ENCODE measurements at places on chromosomes 3 and 15.

GRCh38 chr15:47742334-47742733 is 25.0 kb downstream of the SEMA6D start:
- DNase-seq = no peak

DNA sequence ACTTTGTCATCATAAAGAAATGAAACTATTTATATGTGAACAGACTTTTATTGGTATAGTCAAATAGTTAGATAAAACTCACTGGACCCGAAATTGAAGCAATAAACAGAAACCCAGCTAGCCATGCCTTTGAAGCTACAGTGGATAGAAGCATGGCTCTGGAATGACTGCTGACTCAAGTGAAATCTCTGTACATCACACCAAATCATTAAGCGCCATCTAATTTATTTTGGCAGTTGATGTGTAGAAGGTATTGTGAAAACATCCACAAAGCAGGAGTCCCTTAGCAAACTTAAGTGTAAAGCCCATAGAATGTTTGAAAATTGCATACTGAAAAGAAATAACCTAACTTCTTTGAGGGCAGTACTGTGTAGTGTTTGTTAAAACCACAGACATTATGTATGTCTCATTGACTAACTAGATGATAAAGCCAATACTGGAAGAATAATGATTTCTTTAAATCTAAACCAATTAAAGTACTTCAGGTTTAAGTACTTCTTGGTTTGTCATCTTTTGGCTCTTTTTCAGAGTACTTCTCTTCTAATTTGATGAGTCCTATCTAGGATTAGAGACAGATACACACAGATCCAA is 42.8 kb upstream of the FBXL22 start:
- no peak for DNase-seq

DNA sequence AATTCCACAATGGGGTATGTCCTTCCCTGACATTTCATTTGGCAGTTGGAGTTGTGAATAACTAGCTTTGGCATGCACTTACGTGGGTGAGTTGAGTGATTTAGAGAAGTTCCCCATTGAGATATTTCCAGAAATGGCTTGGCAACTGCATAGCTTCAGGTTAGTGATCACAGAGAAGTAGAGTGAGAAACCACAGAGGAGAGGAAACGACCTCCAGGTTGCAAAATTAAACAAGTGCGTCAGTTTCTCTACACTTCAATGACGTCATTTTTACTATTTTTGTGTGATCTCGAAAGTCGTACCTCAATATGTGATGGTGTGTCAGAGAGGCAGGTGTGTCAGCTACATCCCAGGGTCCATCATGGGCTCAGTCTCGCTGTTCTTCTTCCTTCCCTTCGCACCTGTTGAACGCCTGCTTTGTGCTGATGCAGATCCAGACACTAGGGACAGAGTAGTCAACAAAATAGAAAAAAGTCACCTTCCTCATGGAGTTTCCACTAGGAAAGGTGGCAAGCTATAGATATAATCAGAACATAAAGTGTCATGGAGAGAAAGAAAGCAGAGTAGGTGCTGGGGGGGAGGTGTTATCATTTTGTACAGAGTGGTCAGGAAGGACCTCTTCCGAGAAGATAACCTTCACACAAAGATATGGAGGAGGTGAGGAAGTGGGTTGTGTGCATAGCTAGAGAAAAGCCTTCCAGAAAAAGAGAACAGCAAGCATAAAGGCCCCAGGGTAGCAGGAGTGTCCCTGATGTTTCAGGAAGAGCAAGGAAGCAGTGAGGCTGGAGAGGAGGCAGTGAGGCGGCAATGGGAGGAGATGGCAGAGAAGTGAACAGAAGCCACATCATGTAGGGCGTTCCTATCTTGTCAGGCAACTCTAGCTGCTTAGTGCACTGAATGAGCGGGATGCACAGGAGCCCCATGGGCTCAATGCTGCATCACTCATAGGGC is 75.6 kb downstream of the MCTP2 start:
- DNase-seq = no peak

- DNase-seq = no peak
Observed at GRCh38 chr3:31185062-31185357, 290.5 kb upstream of the GADL1 start.

DNA sequence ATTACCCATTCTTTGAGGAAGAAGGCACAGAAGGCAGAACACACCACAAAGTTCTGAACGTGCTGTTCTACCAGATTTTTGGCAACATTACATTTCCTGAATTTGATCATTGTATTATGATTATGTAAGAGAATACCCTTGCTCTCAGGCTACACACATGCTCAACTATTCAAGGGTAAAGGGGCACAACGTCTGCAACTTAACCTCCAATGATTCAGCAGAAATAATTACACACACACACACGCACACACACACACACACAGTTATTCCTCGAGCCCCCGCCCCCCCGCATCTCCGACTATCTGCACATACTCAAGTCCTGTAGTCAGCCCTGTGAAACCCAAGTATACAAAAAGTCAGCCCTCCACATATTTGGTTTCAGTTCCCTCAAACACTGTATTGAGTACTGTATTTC is 26.8 kb downstream of the RPN1 start:
- no peak for DNase-seq
